ENCODE measurements at places on chromosomes 2 and 18.
A peak's percentile ranks its signal among the peaks of the same experiment; 100 is the strongest.

DNA sequence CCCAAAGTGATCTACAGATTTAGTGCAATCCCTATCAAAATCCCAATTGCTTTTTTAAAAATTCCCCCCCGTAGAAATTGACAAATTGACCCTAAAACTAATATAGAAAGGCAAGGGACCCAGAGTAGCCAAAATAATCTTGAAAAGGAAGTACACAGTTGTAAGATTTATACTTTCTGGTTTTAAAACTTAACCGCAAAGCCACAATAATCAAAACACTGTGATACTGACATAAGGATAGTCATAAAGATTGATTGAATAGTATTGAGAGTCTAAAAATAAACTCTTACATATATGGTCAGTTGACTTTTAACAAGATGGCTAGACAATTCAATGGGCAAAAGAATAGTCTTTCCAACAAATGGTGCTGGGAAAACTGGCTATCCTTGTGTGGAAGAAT lies 58.7 kb upstream of the GAREM2 start:
- DNase-seq = no peak

GRCh38 chr2:96146153-96146880 lies 1.1 kb upstream of the DUSP2 start:
- no peak for DNase-seq

DNA sequence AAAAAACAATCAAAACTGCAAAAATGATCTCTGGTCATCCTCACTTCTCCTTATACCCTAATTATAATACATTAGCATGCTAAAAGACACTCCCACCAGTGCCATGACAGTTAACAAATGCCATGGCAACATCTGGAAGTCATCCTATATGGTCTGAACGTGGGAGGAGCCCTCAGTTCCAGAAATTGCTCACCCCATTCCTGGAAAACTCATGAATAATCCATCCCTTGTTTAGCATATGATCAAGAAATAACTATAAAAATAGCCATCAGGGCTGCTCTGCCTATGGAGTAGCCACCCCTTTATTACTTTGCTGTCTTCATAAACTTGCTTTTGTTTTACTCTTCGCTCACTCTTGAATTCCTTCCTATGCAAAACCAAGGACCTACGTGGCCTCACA lies 5.7 kb upstream of the C2orf80 start:
- DNase-seq = no peak

DNA sequence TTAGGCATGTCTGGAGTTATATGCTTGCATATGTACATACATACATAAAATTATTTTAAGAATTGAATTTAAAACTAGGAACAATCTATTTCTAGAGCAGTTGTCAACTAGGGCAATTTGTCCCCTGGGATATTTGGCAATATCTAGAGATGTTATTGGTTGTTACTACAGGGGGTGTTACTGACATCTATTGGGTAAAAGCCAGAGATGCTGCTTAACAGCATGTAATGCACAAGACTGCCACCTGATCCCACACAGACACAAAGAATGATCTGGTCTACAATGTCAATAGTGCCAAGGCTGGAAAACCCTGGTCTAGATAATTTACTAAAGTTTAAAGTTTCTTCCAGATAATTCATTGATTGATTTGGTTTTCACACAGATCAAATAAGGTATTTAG lies 185.3 kb downstream of the NYAP2 start:
- DNase-seq = no peak

- peak; percentile 41 for DNase-seq
These were observed 83.4 kb downstream of the RAPH1 start for GRCh38 chr2:203451689-203452088.

DNA sequence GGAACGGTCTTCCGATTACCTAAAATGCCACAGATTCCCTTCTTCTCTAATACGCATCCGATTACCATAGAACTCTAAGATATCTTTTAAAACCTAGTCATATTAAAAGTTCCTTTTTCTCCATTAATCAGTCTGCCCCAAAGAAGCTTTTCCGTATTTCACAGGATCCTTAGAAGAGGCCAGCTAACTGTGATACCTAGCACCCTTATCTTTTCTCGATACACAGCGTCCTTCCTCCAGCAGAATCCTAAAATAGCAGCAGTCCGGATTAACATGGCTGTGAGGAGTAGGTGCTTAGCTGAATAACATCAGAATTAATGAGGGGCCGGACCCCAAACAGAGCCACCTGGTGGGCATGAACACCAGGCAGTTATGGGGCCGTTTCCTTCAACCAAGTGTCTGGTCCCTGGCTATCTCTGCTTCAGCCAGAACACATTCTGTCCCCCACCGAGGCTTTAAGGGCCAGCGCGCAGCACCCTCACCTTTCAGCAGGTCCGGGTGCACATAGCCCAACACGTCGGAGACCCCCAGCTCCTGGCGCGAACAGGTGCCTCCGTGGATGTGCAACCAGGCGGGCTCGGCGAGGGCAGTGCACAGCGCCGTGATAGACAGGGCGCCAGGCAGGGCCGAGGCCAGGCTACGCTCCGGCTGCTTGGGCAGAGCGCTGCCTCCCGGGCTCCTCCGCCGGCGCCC lies 995 bp downstream of the TMEM127 start:
- peak; percentile 52 for DNase-seq

DNA sequence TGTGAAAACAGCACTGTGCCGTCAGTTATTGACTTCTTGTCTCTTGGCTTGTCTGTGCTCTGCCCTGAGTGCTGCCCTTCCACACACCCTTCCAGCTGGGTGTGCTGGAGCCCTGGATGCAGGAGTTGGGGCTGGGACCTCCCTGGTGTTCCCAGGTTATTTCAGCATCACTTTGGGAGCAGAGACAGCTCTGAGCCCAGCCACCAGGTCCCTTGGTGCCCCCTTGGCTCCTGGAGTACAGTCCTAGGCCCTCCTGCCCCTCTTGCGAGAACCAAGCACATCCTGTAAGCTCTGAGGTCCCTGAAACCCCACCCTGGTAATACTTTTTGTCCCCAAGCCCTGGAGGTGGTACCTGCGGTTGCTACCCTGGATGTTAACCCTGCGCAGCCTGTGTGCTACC lies 24.3 kb downstream of the BOK start:
- DNase-seq = no peak

DNA sequence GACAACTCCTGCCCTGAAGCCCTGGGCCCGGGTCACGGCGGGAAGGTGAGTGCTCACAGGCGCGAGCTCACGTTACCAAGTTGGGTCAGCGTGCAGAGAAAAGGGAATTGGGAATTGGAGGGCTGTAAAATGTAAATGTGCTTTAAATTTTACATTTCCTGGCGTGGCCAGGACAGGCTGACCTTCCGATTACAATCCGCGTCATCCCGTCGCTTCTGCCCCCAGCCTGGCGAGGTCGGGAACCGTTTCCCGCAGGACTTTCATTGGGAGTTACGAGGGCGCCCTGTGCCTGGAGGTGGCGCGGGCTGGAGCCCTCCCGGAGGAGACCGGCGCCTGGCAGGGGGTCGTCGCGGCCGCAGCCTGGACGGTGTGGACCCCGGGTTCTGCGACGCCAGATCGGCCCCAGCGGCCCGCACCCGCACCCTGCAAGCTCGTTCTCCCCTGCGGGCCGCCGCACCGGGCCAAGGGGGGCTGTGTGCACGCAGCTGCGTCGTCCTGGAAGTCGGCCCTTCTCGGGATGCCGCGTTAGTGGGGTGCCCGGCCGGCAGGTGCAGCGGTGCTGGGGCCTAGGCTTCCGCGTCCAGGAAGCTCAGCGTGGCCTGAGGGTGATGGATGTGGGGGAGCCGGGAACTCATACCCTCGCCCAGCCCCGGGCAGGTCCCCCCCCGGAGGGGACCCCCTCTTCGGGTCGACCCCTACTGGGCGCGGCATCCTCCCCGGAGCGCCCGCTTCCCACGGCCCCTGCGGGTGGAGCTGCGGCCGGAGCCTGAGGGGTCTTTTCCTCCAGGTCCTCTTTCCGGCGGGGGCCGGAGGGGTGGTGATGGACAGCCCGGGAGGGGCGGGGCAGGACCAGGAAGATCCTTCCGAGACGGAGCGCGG lies 63.9 kb downstream of the LRRFIP1 start:
- DNase-seq = no peak

GRCh38 chr2:161651547-161651946 lies 27.3 kb downstream of the SLC4A10 start:
- no peak for DNase-seq

DNA sequence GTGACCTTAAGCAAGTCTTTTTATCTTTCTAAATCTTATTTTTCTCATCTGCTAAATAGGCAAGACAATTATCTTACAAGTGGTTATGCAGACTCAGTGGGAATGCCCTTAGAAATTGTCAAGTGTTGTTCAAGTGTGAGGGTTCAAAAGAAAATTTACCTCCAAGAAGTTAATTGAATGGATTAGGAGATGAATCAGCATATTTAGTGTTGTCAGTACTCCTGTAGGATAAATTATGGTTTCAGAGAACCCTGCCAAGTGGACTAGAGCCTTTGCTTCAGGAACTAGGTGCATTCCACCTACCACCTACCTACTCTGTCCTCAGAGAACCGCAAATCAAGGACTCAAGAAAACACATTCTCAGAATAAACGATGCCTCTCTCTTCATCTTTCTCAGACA lies 69.8 kb upstream of the KCTD1 start:
- DNase-seq = no peak

GRCh38 chr2:34388446-34388845 lies 789.3 kb upstream of the FAM98A start:
- no peak for DNase-seq

DNA sequence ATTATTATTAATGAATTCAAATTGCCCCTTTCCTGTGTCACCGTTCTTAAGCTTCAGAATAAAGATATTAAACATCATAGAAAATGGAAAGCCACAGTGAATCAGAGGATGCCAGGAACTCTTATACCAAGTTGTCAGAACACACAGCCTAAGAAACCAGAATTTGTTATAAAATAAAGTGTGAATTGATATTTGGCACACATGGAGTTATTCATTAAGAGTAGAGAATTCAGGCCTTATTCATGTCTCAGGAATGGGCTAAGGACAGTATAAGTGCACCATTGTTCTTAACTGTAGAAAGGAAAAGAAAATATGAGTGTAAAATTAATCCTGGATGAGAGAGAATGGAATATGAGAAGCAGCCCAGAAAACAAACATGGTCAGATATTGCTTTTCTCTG lies 86.7 kb upstream of the ATP8B1 start:
- DNase-seq = no peak

GRCh38 chr2:8643996-8644356 lies 37.9 kb upstream of the ID2 start:
- DNase-seq = no peak

- DNase-seq = no peak
These were observed 89.4 kb upstream of the TAF1B start for GRCh38 chr2:9753665-9754531.

DNA sequence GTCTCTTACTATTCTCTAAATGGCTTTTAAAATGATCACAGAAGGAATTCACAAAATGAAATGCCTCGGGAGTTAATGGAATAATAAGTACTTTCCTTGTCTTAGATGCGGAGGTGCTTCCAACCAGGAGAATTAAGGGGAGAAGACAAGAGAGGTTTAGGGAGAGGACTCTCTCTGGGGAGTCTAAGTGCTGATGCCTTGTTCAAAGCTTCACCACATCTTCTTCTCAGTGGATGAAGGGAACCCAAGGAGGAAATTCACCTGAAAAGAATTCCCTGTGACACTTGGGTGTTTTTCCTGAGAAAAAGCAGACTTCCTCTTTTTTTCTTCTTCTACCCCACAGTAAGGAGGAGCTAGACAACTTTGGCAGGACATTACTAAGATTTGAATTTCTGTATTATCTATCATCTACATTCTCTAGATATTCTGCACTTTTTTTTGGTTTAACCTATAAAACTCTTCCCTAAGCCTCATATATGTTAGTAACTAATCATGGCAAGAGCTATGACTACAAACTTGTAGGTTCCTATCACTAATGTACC lies 70.1 kb upstream of the GRB14 start:
- DNase-seq = no peak

- no peak for DNase-seq
These were observed 265.1 kb downstream of the SH3BP4 start for GRCh38 chr2:235216901-235217300.

DNA sequence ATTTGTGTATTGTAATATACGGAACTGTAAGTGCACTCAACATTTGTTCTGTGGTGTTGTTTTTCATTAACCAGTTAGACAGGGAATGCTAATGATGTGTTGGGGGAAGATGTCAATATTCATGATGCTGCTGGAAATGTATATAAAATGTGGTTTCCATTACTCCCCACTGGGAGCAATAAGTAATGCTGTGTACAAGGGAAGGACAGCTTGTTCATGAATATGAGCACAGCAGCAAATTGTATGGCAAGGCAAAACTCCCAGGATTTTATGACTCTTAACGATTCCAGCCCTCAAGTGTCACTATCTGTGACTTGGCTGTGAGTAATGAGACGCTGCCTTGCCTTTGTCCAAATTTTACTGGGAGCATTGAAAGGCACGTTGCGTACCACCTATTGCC lies 312.4 kb upstream of the DDX18 start:
- DNase-seq = no peak

DNA sequence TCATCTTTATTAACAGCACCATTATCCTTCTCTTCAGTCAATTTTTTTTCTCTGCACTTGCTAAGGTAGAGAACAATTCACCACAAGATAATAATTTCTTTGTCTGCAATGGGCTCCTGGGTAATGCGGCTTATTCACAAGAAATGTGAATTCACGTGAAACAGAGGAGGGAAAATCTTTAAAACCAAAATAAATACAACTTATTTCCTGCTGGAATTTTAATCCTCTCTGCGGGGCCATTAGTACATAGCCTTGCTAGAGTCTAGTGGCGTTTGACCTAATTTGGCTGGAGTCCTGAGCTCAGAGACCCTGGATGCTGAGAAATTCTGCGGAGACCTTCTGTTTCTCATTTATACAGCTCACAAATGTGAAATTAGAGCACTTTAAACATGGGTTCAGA lies 319.3 kb upstream of the MMADHC start:
- DNase-seq = no peak

- no peak for DNase-seq
These were observed 180.3 kb downstream of the VAPA start for GRCh38 chr18:10094154-10094553.

- peak; percentile 81 for DNase-seq
These were observed 3.2 kb downstream of the PIGN start for GRCh38 chr18:62183578-62184195.

DNA sequence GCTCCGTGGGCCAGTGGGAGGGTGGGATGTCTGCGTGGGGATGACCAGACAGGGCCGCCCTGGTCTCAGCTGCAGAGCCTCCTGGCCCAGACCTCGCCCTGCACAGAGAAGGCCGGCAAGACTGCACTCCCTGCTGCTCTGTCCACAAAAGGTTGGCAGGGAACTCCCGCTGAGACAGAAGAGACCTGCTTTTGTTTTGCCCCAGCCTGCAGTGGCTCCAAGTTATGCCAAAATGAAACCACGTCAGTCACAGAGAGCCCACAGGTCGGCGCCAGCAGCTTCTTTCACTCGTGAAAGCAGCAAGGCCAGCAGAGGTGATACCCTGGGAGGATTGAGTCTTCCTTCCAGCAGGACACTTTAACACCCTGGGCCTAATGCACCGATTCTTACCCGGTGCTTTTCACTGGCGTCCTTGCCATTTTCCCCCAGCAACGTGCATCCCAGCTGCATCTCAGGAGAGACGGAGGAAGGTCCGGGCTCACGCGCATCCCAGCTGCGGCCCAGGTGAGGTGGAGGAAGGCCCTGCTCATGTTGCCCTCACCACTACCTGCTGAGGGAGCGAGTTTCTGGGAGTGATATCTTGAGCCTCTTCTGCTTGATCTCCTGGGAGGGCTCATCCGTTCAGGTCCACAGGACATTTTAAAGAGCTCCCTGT lies 22.1 kb upstream of the CTDP1 start:
- no peak for DNase-seq
